ENCODE measurements at places on chromosomes 12 and 14. TPM values are rescaled to one million over a fixed set of nuclear protein-coding genes. Genes with fewer than 3 reads are reported as not detected.

- no peak for DNase-seq
These were observed 79.9 kb upstream of the BBS10 start for GRCh38 chr12:76428117-76428516.

DNA sequence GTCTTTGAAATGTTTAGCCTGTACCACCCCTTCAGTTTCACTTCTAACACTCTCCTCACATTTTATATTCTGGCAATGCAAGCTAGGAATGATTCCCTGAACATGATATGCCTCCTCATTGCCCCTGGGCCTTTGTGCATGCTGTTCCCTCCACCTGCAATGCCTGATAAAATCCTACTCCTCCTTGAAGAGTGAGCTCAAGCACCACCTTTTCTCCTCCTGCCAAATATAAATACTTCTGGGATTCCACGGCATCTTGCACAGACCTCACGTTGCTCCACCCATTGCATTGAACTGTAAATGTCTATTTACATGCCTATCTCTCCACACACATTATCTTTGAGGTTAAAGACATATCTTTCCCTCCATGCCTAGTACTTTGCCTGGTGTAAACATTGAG is 21.1 kb downstream of the NKX2-1 start:
- no peak for DNase-seq

DNA sequence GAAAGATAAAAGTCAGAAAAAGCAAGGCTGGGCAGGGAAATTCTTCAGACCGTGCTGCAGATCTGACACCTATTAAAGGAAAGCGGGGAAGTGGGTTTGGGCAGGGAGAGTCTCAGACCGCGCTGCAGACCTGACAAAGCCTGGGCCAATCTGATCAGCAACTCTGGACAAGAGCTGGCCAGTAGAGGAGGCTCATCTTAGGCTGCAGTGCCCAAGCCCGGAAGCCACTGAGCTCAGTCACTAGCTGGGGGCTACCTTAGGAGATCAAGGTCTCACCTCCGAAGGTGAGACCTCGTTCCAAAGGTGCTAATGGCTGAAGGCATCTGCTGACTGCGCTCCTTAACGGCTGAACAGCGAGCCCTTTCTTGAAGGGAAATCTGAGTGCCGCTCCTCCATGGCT is 60.2 kb downstream of the SINHCAF start:
- DNase-seq: no peak

DNA sequence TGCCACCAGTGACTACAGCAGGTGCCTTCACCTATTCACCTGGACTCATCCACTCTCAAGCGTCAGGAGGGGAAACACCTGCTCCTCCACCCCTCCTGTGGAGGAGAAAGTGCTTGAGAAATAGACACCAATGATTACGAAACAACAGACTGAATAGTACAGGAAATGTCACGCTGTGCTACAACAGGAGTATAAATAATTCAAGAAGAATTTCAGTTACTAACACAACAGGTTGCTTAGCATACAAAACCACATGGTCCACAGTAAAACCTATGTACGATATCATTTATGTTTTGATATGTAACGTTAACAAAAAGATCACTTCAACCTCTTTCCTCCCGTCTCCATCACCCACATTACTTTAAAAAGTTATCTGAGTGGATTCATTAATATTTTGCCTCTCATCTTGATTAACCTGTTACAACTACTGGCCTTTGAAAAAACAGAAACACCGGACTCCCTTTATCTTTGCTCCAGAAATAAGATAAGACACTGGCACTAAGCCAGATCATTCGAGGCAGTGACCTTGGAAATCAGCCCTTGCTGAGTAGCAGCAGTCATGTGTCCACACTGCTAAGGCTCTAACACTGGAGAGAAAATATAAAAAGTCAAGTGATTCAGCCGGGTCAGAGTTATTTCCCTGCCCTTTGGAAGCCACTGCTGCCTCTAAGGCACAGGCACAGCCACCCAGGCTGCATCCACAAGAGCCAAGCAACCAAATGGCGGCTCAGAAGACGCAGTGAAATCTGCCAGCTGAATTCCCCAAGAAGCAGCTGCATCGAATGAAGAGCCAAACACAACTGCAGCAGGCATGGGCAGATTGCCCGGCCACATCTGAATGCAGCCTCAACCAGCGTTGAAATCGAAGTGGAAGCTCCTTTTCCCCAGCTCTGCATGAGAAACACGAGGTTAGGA is 40.9 kb downstream of the NT5DC3 start:
- no peak for DNase-seq

DNA sequence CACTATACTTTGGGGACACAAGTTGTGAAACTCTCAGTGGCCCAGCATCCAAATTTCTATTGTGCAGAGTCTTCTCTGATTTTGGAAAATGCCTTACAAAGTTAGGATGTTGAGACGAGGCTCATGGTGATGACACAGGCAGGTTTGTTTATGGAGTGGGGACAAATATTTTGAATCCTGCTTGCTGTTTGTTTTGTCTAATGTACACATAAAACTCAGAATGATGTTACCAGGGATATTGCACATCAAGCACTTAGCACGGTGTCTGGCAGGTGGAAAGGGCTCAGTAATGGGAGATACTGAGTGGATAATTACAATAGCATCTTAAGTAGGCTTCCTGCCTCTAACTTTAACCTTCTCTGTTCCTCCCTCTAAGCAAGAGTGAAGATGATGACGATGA is 628.9 kb upstream of the TBX3 start:
- no peak for DNase-seq

HOXC11 gene
- total RNA-seq: not detected

SERPINA12 gene
- not detected for total RNA-seq

HOXC12 gene
- total RNA-seq: not detected
